ENCODE measurements at places on chromosomes 6 and 20.

GRCh38 chr20:51650685-51651134 is 108.2 kb upstream of the NFATC2 start:
- peak; percentile 15 for DNase-seq

DNA sequence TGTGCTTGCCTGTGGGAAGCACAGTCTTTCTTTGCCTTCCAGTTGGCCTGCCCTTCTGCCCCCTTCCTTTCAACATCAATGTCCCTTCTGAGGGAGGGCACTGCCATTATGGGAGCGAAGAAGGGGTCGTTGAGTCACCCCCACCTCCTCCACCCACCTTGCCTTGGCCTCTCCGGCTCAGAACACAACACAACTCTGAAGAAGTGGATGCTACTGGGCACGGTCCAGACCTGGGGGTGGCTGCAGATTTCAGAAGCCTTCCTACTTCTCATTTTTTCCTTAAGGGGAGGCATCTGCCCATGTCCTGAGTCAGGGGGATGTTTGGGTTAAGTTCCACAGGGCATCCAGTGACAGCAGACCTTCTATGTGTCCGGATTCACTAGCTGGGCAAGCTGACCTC is 72.1 kb downstream of the GFOD1 start:
- no peak for DNase-seq

GRCh38 chr20:58577139-58577806 is 62.1 kb upstream of the APCDD1L start:
- no peak for DNase-seq

GRCh38 chr20:13708234-13708633 is 69.5 kb upstream of the TASP1 start:
- DNase-seq, result no peak

DNA sequence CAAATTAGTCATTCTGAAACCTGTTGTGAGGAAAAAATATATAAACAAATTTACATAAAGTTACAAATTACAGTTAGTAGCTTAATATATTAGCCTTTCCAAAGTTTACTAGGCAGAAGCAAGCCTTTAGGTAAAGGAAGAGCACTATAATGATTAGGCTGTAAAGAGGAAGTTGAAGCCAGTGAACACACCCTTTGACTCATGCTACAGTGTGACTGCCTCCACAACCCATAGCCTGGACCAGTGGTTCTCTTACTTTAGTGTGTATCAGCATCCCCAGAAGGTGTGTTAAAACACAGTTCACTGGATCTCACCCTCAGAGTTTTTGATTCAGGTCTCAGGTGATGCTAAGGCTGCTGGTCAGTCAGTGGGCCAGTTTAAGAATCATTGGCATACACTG is 91.4 kb upstream of the DEFB112 start:
- no peak for DNase-seq

DNA sequence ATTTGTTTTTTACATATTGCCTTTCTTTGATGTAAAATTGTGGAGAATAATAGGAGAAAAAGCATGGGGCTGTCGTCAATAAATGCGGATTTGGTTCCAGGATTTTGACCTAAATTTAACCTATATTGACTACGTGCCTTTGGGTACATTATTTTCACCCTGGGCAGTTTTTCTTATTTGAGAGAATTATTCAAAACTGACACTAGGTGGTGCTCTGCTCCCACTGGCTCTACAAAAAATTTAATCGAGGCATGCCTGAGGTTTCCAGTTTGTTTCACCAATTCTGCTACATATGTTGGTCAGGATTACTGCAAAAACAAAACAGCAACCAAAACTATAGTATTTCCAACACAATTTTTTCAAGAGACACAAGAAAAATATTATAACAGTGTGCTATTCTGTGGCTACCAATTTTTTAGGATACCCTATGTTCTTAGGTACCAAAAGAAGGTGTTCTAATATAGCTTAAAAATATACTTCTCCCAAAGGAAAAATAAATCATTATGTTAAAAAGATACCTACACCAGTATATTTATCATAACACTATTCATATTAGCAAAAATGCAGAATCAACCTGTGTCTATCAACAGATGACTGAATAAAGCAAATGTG is 48.6 kb upstream of the FABP7 start:
- DNase-seq, result no peak

DNA sequence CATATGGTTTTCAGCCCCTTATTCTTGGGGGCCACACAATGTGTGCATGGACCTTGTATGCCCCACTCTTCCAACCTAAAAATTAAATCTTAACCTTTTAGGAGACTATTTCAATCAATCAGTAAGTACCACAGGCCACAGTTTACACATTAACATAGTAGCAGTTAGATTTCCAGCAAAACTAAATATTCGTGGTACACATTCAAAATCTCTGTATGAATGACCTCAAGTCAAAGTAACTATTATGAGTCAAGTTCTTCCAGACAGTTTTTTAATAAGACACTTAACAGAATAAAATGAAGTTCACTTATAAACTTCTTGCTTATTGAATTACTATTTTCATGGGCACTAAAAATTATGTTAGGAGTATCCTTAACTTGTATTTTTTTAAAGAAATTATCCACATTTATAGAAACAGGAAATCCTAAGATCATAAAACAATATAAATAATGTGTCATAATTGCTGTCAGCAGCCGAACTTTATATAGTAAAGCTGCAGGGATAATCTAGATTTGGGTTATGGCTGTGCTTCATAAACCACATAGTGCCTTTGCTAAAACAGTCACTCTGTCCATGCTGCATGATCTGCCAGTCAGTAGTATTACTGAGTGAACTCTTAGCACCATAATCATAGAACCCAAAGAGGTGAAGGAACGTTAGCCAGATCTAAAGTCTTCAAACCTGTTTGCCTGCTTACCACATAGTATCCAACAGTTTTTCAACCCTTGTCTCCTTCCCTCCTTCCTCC is 21.7 kb downstream of the SEC63 start:
- no peak for DNase-seq

- no peak for DNase-seq
Measured at GRCh38 chr6:135658916-135659315, 161.4 kb upstream of the AHI1 start.

DNA sequence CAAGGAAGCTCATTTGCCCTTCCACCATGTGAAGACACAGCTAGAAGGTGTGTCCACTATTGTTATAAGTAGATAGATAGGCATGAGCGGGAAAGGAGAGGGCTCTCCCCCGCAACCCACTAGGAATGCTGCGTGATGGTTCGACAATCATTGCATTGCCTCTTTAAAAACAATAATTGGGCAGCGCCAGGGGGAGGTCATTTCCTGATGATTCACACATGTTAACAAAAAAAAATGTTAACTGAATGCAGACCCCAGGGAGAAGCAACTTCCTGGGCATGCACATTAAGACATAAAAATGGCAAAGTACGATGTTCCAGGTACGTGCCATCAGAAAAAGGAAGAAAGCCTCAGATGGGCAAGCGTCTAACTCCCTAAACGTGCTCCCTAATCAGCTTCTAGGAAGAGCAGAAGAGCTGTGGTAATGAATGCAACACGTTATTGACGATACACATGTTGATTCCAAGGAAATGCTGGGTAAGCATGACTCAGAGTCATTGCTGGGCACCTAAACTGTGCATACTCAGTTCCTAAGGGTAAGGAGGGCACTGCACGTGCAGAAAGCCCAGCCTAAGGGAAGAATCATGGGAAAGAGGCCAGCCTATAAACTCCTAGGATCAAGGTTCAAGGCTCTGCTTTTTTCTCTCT is 113.7 kb downstream of the FAM217A start:
- no peak for DNase-seq

DNA sequence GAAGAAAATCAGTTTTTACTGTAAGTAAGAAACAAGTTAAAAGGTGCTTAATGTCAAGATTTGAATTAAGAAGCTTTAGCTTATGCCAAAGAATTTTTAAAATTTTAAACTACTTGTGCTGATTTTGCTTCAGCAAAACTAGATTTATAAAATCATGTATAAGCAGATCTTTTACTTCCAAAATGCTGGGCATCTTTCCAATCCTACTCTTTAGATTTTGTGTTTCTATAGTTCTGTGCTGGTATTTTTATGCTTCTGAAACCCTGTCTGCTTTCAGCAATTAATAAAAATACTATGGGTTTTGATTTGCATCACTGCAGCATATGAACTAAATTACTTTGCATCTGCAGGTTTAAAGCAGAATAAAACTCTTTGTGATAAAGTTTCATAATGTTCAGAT is 238.6 kb upstream of the RNF217 start:
- no peak for DNase-seq

DNA sequence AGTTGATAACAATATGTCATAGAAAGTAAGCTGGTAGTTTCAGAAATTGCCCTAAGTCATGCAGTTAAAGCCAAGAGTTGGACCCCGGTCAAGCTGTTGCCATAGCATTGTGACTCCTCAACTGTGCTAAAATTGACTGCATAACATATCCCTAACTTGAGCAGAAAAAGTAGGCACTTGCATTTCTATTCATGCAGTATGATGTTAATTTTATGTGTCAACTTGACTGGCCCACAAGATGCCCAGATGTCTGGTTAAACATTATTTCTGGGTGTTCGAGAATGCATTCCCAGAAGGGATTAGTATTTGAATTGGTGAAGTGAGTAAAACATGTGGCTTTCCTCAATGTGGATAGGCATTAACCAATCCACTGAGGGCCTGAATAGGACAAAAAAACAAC is 136.4 kb downstream of the GPR63 start:
- no peak for DNase-seq

- DNase-seq, result peak; percentile 74
Measured at GRCh38 chr6:42746463-42747391, 824 bp upstream of the TBCC start.

DNA sequence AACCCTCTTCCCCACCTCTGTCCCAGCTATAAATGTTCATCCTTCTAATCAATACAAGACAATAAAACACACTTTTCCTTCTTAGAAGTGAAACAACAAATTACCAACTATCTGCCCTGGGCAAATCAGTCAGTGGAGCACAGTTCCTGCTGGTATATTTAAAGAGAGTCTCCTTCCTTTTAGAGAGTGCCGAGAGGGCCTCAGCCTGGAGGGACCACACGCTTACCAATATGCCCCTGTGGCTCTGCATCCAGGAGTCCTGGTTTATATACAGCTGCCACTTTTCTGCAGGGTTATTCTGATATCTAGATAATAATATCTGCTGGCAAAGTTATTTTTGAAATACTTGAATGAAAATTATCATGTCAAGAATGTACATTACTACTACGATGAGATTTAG is 87.4 kb upstream of the KCNK16 start:
- no peak for DNase-seq

DNA sequence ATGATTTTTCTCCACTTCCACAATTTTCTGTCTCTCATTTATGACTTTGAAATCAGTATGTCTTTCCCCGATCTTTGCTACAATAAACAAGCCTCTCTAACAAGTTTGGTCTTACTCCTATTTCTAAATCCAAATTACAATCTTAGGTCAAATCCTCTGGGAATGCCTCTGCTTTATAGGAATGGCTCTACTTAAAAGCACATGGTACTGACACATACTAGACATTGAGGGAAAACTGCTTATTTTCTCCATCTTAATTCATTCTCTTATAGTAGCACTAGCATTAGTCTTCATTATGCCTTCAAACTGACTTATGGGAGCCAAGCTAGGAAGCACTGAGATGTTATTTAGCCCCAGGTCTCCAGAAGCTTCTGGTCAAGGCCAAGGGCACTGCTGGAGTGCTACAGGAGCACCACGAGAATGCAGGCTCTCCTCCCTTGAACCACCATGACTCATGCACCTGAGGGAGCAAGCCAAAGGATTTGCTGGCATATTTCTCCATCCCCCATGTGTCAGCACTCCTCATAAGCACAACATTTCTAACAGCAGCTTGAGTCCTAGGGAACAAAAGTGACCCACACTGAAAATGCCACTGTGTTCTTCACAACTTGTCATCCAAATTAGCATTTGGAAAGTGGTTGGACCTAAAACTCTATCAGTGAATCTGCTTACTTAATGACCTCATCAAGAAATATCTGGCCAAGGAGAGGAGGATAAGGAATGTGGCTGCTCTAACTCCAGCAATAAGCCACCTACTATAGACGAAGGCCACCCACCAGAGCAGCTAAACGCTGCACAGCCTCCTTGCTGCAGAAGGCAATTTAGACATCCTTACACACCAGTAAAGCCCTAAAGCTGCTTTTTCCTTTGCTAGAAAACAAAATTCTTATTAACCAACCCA is 156.8 kb upstream of the KCNQ5 start:
- no peak for DNase-seq

- DNase-seq, result no peak
Measured at GRCh38 chr6:79764747-79765146, 133.6 kb downstream of the SH3BGRL2 start.

DNA sequence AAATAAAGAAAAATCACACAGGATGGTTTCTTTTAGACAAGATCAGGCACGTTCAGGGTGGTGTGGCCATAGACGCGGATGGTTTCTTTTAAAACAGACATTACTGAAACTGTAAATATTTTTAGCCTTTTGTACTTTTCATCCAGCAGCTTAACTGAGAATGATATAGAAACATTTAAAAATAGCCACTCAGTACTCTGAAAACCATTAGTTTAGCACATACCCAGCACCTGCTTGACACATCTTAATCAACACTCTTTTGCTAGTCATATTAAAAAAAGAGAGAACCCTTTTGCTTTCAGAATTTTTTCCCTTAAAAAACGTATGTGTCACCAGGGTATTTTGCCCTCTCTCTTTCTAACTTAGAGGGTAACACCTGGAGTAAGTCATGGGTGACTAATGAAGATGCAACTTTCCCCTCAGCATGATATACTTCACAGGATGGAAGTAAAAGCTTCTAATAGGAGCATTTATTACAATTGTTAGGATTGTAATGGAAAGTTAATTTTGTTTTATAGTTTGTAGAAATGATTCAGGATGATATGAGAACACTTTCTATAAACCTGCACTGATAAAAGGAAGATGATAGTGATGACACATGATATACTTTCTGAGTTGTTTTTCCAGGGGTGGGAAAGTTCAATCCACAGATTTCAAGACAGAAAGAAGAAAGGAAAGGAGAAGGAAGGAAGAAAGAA is 45.2 kb downstream of the BACH2 start:
- DNase-seq, result no peak

DNA sequence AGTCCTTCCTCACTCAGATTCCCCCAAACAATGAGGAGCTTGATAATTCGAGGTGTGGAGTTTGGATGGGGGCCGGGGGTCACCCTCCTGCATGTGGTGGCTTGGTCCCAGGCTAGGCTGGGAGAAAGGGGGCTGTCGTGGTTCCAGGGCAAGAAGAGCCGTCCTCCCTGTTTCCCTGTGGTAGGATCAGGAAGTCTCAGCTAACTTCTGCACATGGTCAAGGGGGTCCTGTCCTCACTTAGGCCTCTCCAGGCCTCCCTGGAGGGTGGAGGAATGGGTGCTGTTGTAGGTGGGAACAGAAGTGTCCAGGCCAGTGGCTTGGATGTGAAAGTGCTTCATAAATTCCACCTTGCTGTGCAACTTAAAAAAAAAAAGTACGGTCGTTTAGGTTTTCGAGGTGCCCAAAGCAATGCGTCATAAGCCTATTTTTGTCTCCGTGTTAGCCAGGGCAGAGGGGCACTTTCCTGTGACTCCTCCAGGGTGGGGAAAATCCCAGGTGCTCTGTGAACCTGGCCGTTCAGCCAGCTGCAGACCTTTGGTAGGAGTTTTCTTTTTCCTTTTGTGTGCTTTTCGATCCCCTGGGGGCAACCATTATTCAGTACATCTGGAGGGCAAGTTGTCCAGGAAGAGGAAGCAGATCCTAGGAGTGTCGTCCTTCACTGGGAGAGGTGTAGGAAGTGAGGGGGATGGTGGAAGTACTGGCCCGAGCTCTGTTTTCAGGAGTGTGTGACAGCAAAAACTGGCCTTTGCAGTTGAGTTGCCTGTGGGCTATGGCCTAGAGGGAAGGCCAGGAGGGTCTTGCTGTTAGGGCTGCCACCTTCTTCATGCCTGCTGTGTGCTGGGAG is 9.6 kb downstream of the IGF2R start:
- DNase-seq, result no peak
